Stimulated activated CD4-positive, alpha-beta T cell treated with anti-CD3 and anti-CD28 coated beads, Interleukin-4, amount 100 ng/mL, for 1 hour (primary cell): ENCODE measurements at places on chromosomes 6 and 20.

DNA sequence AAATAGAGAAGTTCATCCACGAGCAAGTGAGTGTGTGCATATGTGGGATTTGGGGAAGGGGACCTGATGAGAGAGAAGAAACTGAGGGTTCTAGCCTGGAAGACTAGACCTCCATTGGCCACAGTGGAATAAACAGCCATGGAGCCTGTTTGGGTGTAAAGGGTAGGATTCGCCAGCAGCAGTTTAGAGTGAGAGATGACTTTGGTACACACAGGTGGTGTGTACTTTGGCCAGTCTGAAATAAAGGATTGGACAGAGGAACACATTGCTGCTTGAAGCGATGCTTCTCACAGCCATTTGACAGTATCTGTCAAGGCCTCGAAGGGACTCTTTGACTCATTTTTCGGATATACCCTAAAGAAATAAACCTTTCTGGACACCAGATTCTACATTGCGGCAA is 29.2 kb downstream of the PLEKHG1 start:
- no peak for DNase-seq

GRCh38 chr6:170245475-170245992 is 45.3 kb downstream of the DLL1 start:
- DNase-seq: no peak

DNA sequence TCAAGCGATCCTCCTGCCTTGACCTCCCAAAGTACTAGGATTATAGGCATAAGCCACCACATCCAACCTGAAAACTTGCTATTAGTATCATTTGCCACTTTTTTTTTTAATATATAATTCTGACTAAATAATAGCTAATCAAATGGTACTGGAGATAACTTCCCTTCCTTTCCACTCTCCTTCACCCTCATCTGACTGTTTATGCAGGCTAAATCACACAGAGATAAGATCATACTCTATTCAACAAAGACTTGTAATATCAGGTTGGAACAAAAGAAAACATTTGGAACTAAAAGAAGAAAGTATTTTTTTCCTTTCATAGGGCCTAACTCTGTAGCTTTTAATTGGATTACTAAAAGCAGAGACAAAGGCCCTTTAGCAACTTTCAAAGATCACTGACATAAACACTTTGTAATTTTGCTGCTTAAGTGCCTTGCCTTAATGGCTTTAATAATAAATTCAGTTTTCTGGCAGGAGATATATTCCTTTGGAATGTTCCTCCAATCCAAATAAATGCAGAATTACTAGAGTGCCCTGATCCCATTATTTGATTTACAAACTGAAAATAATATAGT is 198.7 kb upstream of the ASCC3 start:
- DNase-seq: no peak

GRCh38 chr20:41200446-41201202 is 63.3 kb downstream of the PLCG1 start:
- DNase-seq: no peak

- no peak for DNase-seq
Observed at GRCh38 chr6:111842271-111842822, 30.9 kb downstream of the FYN start.

DNA sequence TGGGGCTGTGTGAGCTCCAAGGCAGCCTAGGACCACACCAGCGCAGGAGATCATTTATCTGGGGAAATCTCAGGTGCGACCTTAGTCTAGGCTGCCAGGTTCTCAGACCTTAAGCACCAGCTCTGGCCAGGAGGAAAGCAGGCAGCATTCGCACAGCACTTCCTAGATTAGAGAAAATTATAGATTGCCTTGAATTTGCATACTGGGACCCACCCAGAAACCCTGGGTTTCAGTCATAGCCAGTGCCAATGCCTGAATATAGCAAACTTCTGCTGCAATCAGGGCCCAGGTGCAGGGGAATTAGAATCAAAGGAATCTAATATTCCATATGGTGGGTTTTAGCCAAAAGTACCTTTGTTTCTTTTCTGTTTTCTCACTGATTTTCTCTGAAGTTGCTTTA is 204.3 kb upstream of the CST7 start:
- DNase-seq: no peak

DNA sequence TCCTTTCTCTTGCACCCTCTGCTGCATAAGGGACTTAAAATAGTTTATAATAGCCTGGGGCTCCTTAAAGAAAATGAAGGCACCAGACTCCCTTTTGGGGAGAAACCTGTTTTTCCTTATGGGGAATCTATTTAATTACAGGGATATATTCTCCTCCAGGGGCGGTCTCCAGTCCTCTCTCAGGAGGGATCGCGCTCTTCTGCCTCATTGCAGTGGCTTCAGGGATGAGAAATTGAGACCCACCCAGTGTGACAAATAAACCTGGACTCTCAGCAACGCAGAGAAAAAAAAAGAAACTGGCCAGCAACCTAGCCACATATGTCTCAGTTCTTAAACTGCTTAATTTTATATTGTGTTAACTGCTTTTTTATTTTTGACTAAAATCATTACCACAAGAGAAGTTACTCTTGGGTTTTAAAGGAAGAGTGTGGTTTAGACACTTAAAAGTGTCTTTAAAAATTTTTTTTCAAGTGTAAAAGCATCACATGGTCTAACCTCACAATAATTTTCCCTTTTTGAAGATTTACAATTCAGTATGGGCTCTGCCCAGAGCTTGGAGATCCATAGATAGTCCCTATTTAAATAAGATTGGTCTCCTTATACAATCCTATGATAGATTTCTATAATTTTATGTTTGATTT is 11.7 kb upstream of the GOPC start:
- no peak for DNase-seq

DNA sequence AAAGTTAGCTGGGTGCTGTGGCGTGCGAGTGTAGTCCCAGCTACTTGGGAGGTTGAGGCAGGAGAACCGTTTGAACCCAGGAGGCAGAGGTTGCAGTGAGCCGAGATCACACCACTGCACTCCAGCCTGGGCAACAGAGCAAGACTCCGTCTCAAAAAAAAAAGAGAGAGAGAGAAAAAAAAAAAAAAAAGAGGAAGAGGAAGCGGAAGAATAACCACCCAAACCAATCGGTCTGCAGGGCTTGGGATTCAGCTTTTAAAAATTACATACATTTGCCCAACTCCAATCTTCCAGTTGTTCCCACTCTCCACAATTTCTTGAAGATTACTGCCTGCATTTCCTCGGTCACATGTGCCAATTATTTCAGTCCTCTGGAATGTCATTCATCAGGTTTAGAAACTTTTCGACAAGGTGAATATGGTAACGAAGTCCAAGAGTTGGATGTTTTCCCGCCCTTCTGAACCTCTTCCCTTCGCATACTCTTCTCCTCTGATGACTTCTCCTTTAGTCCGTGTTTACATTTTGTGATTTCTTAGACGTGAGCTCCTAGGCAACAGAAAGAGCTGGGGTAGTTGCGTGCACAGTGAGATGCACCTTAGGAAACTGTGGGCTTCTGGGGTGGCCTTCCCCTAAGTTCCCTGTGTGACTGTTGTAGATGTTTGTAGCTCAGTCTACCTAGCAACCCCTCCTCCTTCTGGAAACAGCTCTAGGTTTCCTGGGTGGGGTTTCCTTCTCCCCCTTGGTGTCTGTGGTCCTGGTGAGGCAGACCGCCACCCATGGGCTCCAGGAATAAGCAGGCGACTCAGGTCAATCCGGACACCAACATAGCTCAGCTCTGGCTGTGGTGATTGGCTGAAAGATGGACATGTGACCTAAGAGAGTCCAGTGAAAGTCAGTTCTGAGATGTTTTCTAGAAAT is 63.0 kb upstream of the NCOA3 start:
- no peak for DNase-seq

GRCh38 chr6:7528565-7528964 is 12.9 kb upstream of the DSP start:
- DNase-seq: no peak

- no peak for DNase-seq
Observed at GRCh38 chr6:95133578-95133977, 443.8 kb upstream of the MANEA start.

GRCh38 chr6:92281571-92282076 is 1137.7 kb downstream of the EPHA7 start:
- DNase-seq: no peak

DNA sequence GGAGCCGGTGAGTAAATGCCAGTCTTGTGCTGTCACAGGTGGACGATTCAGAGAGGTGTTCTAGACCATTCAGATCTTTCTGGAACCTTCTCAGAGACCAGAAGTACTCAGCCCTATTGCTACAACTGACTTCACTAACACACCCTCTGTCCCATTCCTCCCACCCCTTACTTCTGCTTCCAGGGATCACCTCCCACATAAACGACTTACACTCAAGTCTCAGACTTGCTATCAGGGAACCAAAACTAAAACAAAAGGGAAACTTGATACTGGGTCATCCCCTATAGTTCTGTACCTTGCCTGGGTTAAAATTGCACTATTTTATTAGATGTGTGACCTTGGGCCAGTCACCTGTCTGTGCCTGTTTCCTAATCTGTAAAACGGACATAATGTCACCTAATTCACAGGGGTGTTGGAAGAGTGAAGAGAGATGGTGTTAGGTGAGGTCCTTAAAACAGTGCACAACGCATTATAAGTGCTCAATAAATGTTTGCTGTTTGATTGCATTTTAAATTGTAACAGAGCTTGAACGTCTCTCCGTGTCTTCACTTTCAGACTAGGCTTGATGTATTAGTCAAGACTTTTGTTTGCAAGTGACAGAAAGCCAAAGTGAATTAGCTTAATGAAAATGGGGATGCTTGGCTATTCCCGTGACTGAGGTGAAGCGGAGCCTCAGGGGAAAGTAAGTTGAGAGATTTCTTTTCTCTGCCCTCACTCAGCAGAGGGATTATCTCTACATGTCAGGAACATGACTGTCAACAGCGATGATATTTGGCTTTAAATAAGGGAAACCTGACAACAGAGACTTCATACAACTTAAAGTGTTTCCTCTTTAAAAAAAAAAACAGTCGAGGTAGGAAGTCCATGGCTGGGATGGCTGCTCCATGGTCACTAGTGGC is 3.0 kb upstream of the SRXN1 start:
- DNase-seq: no peak

DNA sequence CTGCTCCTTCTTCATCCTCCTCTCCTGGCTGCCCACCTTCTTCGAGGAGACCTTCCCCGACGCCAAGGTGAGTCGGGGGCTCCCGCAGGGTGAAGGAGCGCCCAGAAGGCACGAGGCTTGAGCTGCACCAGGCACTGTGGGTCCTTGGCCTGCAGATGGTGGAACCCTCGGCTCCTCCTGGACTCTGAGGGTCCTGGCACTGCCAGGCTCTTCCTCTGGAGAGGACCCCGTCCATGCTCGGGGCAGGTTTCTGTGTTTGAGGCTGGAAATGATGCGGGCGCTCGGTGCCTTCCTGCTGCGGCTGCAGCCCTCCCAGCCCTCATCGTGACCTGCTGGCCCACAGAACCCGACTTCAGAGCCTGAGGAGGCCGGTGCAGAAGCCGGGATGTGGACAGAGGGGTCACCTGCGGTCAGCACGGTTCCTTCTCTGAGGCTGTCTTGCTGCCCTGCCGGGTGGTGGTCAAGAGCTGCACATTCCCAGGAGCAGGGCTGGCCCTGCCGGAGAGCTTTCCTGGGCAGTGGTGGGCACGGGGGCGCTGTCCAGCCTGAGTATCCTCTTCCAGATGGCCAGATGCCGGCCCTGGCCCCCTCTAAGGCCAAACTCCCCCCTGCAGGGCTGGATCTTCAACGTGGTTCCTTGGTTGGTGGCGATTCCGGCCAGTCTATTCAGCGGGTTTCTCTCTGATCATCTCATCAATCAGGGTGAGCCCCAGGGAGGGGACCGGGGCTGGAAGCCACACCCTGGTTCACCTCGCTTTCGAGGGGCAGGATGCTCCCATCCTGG is 11.3 kb downstream of the SLC17A9 start:
- DNase-seq: no peak

- no peak for DNase-seq
Observed at GRCh38 chr20:58553841-58554240, 38.6 kb upstream of the APCDD1L start.

DNA sequence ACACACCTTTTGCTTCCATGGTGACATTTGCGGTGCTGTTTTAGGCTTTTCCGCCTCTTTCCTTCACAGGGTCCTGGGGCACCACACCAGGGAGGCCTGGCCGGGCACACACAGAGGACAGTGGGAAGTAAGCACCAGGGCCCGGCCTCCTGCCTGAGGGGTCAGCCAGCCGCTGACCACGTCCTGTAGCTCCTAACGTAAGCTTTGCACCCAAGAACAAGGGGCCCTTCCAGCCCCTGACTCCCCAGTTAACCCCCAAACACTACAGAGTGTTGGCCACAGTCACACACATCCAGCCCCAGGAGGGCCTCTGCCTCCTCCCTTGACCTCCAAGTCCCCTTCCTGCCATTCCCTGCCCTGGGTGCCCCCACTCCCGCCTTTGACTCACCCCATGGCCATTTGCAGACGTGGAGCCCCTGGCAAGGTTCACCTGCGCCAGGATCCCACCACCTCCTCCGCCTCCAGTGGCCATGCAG is 54.7 kb downstream of the YTHDF1 start:
- no peak for DNase-seq

DNA sequence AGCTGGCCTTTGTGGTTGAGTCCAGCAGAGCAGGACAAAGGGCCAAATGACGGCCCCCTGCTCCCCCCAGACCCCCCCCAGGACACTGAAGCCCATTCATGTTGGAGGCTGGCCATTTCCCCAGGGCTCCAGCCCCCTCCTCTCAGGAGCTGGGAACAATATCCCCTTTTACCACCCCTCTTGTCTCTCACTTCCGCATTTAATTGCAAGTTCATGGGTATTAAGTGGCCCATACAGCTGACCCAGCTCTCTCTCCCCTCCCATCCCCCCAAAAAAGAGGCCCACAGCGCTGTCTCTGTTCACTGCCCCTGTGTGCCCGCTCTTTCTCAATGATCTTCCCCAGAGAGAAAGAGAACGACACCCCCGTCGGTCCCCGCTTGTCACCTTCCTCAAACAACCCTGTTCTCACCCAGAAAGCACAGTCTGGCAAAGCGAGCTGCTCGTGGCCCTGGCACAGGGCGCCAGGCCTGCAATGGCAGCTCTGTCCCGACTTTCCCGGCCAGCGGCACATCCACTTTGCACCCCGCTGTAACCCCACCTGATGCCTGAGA is 30.4 kb downstream of the PREX1 start:
- DNase-seq: no peak

GRCh38 chr6:33877982-33878535 is 74.3 kb upstream of the MLN start:
- DNase-seq: no peak

- no peak for DNase-seq
Observed at GRCh38 chr20:44734938-44735337, 10.7 kb upstream of the KCNK15 start.

- no peak for DNase-seq
Observed at GRCh38 chr20:13363473-13363872, 142.4 kb downstream of the ISM1 start.
